ENCODE measurements at places on chromosomes 4 and X.

- DNase-seq, result no peak
These were observed 105.2 kb downstream of the PDE5A start for GRCh38 chr4:119523399-119523798.

GRCh38 chr4:114281164-114281960 lies 301.9 kb upstream of the ARSJ start:
- DNase-seq, result no peak

- DNase-seq, result no peak
These were observed 295.8 kb upstream of the SLC7A11 start for GRCh38 chr4:138537731-138538490.

DNA sequence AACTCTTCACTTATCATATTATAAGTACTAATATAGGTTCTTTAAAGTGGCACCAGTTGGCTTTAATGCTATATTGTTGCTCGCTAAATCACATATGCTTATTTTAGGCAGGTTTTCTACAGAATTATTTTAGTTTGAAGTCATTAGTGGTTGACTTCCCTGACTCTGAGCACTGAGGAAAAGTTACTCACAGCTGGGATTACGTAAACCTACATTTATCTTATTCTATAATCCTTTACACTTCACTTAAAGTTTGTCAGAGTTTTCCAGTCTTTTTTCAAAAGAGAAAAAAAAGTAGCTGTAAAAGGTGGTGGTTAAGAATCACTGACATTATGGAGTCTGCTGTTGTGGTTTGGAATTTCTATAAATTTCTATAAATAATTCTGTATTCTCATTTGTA lies 5.8 kb downstream of the UGT2B4 start:
- DNase-seq, result no peak

- DNase-seq, result no peak
These were observed 1.5 kb downstream of the DGKQ start for GRCh38 chr4:971666-972500.

DNA sequence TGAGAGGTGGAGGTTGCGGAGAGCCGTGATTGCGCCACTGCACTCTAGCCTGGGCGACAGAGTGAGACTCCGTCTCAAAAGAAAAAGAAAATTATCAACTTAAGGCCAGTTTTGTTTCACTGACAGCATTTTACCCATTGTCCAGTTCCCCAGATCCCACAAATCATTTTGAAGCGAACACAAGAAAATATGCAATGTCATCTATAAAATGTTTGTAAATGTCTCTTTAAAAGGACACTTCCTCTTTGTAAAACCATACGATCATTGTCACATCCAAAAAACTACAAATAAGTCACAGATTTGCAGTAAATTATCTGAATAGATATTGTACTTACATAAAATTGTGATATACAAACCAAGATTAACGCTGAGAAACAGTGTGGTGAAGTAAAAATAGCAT lies 147.6 kb downstream of the ATRX start:
- no peak for DNase-seq

DNA sequence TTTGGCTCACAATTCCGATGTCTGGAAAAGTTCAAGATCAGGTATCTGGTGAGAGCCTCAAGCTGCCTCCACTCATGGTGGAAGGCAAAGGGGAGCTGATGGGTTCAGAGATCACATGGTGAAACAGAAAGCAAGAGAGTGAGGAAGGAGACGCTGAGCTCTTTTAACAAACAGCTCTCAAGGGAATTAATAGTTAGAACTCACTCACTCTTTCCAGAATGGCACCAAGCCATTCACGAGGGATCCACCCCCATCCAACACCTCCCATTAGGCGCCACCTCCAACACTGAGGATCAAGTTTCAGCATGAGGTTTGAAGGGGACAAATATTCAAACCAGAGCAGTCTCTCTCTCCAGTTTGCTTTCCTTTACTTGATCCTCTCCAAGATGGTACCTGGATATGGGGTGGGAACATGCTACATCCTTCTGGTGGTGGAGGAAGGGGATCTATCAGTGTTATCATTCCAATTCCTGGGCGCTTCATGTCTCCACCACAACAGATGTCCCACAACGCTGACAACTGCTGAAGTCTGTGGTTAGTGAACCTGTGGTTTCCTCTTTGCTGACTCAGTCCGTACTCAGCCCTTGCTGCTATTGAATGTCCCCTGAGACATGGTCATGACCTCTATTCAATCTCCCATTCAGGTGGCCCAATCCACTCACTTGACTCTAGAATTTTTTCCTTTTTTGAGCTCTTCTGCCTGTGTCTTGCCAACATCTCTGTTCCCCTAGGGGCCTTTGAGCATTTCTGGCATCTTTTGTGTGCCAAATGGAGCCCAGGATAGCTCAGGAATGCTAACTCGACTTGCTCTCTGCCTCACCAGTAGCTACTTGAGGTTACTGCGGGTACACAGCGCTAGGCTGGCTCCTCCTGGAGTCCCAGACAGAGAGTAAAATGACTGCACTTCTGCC lies 395.2 kb downstream of the MID1IP1 start:
- peak; percentile 38 for DNase-seq

DNA sequence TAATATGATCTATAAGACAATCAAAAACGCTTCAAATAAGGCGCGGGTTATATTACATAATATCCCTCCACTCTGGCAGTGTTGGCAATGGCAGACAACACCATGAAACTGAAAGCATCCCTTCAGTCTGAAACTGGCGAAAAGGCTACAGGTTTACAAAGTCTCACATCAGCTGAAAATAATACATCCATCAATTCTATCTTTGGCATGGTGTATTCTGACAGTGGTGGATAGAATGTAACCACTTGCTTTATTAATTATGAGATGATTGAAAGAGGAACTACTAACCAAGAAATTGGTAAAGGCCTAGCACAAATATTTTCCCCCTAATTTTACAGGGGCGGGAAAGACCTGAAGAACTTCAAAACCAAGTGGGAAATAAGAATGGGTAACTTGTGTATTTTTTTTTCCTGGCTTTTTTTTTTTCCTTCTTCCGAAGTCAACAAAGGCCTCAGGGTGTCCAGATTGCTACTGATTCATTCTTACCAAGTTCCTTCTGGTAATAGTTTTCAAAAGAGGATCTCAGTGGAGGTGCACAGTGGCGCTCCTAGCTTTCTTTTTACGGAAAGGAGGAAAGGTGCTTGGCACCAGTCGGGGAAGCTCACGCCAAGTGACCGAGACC lies 728 bp downstream of the UBA6 start:
- DNase-seq, result no peak

- DNase-seq, result no peak
These were observed 190.3 kb downstream of the MAML3 start for GRCh38 chr4:139963708-139964107.

GRCh38 chr4:80307774-80308465 lies 27.6 kb upstream of the CFAP299 start:
- DNase-seq, result no peak

GRCh38 chr4:145520172-145520571 lies 38.5 kb downstream of the SMAD1 start:
- DNase-seq, result no peak

- DNase-seq, result no peak
These were observed 16.8 kb downstream of the BTC start for GRCh38 chr4:74777531-74777930.

DNA sequence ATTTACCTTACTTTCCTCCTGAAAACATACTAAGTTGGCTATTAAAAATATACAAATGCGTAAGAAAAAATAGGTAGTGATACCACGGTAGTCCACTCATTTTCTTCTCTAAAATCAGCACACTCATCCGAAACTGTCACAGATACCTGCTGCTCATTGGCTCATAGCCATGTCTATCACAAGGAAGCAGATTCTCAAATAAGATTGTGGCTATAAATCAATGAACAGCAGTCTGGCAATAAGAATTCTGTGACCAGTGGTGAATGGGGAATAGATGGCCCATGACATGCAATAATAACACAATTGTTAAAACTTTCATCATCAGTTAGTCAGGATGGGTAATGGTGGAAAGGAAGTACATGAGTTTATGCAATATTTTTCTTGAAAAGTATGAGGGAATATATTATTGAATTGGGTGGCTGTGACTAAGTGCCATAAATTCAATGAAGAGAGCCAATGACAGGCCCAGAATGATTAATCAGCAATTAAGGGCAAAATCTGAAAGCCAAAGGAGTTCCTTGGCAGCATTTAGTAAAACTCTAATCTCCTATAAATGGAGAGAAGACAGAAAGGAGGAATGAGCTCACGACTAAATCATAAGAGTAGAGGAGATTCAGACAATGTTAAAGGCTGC lies 202.3 kb upstream of the NEIL3 start:
- no peak for DNase-seq

- DNase-seq, result no peak
These were observed 974.7 kb downstream of the TRAM1L1 start for GRCh38 chr4:116110713-116111112.

DNA sequence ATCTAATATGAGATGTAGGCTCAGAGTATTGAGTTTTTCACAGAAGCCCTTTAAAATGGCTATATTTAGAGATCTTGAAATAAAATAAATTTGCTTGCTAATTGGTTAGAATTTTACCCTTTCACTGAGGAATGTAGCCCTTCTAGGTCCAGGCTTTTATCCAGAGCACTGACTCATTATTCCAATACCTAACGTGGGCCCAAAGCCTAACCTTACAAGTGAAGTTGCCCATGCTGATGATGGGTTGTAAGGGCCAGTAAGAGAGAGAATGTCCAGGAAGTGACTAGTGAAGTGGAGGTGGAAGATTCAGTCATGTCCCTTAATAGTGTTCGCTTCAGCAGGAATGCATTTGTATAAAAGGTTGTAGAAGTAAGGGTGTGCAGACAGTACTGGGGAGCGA lies 155.9 kb downstream of the STIM2 start:
- DNase-seq, result no peak

DNA sequence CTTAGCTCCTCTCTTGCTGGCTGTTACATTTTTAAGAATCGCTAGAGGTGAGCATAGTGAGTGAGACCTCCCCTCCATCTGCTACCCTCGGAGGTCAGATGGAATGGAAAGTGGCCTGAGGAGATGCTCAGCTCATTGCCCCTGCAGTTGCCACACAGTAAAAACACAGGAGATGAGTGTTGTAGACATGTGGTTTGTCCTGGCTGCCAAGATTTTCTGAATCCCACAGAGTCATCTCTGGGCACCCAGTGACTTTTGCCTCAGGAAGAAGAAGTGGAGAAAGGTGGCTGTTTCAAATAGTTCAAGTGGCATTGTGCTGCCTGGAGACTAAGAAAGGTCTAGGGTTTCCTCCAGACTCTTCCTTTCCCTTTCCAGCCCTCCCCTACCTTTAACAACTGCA lies 271.0 kb downstream of the STK32B start:
- no peak for DNase-seq

- DNase-seq, result no peak
These were observed 24.0 kb downstream of the GALNT7 start for GRCh38 chr4:173192375-173193162.

DNA sequence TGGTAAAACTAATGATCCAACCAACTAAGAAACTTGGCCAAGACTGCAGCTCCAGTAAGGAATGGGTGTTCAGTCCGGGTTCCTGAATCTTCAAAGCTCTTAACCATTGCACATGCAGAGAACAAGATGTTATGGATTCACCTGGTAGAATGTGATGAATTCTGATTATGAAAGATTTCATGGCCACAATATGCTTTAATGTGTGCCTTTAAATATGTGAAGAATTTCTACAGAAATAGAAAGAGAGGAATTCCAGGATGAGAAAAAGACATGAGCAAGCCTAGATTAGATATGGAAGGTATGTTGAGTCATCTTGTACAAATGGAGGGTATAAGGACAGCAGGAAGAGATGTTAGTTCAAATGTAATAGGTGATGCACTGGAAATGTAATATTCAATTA lies 472.2 kb upstream of the TENM3 start:
- DNase-seq, result no peak

GRCh38 chrX:110087485-110088356 lies 84.8 kb downstream of the TMEM164 start:
- DNase-seq, result no peak

GRCh38 chr4:77196866-77197265 lies 39.9 kb downstream of the CCNG2 start:
- DNase-seq, result no peak

GRCh38 chr4:183107891-183108459 lies 8.9 kb downstream of the WWC2 start:
- no peak for DNase-seq

DNA sequence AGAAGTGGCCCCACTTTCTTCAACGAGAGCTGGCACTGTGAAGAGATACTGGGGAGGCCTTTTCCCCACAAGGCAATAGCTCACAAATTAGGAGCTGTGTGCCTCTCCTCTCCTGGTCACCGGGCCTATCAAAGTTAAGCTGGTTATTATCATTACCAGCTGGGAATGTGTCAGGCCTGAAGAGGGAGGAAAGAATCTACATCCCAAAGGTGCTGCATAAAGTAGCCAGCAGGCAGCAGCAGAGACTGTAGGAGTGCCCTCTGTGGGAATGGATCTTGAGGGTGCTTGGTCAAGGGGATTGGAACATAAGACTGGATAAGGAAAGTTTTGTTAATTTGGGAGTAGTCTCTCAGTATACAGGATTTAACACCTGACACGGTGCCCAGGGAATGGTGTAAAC lies 9.1 kb upstream of the TMPRSS11D start:
- no peak for DNase-seq

GRCh38 chr4:8201321-8201781 lies 2.3 kb downstream of the SH3TC1 start:
- peak; percentile 53 for DNase-seq

DNA sequence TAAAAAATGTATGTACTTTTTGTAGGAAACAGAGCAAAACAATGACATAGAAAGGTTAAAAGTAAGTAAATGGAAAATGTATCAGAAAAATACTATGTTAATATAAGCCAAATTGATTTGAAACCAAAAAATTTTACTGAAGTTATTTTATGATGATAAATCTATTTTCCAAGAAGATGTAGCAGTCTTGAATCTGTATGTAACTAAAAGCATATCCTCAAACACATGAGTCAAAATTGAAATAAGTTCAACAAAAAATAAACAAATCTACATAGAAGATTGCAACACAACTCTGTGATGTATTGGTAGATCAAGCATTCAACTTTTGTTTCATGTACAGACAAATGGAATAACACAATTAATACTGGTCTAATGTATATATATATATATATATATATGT lies 450.0 kb downstream of the SPRY1 start:
- DNase-seq, result no peak

GRCh38 chrX:46461660-46462191 lies 83.5 kb downstream of the ZNF674 start:
- DNase-seq, result no peak

DNA sequence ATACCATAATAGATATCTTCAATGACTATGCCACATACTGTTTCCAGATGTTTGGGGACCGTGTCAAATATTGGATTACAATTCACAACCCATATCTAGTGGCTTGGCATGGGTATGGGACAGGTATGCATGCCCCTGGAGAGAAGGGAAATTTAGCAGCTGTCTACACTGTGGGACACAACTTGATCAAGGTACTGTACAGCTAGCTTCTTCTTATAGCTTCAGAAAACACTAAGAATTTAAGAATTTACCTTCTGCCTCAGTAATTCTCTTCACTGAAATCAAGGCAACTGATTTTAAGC lies 805 bp downstream of the KLB start:
- no peak for DNase-seq

DNA sequence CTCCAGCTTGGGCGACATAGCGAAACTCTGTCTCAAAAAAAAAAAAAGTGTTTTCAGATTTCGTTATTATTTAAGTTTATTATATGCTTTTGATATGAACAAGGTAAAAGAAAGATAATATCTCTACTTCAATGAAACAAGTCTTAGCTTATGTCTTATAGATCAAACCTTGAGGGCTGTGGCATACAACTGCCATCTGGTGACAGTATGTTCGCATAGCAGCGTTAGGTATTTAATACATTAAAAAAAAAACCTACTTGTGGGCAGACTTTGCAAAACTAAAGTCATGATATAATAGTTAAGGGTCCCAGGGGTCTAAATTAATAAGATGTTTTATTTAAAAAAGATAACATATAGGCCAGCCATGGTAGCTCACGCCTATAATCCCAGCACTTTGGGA lies 161.2 kb upstream of the AMOT start:
- DNase-seq, result no peak

Measured in activated CD4-positive, alpha-beta T cell treated with anti-CD3 and anti-CD28 coated beads for 4 hours (primary cell).